ENCODE measurements at places on chromosomes 11 and 22.

DNA sequence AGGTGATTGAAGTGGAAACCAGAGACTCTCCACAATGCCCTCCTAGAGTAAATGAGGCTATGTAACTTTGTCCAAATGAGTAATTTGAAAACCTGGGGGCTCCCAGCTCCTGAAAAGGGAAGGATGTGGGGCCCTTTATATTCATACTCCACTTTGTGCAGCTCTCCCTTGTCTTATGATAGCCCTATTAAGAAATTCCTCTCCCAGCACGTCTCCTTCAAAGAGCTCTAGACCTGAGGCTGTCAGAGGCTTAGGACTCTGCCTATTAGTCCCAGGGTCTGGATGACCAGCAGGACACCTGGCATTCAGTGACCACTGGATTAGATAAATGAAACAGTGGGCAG, 2.1 kb downstream of the SLC43A1 start:
- DNase-seq, result no peak

GRCh38 chr22:42814215-42814614, 42.9 kb downstream of the ARFGAP3 start:
- no peak for DNase-seq

- DNase-seq, result no peak
These were observed 138.4 kb upstream of the DDI1 start for GRCh38 chr11:103898065-103898464.

GRCh38 chr11:126546191-126546590, 190.7 kb downstream of the ST3GAL4 start:
- DNase-seq, result no peak

- DNase-seq, result no peak
These were observed 113.5 kb downstream of the GUCY1A2 start for GRCh38 chr11:106904826-106905225.
